ENCODE measurements at places on chromosomes 3 and 15.

- peak; percentile 36 for DNase-seq
Observed at GRCh38 chr3:17136136-17136721, 251.5 kb downstream of the PLCL2 start.

GRCh38 chr3:177777699-177778098 is 580.4 kb upstream of the TBL1XR1 start:
- DNase-seq: no peak

- DNase-seq: no peak
Observed at GRCh38 chr3:31958701-31959152, 22.3 kb downstream of the OSBPL10 start.

DNA sequence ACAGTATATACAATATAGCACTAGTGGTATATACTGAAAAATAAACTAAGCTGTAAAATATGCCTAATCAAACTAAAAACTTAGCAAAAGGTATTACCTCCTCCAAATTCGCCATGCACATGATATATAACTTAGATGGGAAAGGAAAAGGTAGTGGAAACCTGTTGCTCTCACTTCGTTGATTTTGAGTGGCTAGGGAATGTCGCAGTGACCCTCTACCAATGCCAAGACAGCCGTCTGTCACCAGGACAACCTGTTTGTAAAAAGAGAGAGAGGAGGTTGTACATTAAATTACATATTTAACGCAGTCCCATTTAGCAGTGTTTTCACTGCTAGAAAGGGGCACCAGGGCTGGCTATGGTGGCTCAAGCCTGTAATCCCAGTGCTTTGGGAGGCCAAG is 11.3 kb downstream of the INTS14 start:
- DNase-seq: no peak

GRCh38 chr3:175186511-175186910 is 327.4 kb downstream of the NAALADL2 start:
- no peak for DNase-seq

- DNase-seq: no peak
Observed at GRCh38 chr15:92624401-92624991, 31.1 kb downstream of the FAM174B start.

- no peak for DNase-seq
Observed at GRCh38 chr3:54511766-54512365, 389.5 kb downstream of the CACNA2D3 start.

All from left renal pelvis (tissue), 4 donors.